ENCODE measurements at places on chromosomes 2 and 18.

- DNase-seq: no peak
Measured at GRCh38 chr2:233486778-233487552, 79.6 kb downstream of the USP40 start.

GRCh38 chr18:59735269-59735860, 38.1 kb upstream of the CCBE1 start:
- no peak for DNase-seq

DNA sequence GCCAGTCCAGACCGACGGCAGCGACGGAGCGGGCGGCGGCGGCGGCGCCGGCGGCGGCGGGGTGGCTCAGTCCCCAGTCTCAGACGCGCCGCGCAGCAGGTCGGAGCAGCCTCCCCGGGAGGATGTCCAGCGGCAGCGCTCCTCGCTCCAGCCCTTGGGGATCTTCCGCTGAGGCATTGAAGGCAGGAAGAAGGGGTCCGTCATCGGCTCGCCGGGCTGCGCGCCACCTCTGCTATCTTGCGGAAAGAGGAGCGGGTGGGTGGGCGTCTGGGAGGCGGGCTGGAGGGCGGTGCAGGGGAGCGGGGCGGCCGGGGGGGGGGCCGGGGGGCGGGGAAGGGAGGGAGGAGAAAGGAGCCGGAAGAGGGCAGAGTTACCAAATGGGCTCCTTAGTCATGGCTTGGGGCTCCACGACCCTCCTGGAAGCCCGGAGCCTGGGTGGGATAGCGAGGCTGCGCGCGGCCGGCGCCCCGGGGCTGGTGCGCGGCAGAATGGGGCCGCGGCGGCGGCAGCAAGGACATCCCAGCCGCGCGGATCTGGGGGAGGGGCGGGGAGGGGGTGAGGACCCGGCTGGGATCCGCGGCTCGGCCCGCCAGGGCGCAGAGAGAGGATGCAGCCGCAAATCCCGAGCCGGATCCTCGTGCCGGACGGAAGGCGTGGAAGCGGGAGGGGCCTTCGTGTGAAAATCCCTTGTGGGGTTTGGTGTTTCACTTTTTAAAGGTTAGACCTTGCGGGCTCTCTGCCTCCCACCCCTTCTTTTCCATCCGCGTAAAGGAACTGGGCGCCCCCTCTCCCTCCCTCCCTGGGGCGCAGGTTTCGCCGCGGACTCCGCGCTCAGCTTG, at the start of gene NETO1:
NETO1 (minus strand) TSS at position 242 of the 839 bp plus-strand sequence. CDS start 696 bp downstream, outside the sequence.
- no peak for DNase-seq

DNA sequence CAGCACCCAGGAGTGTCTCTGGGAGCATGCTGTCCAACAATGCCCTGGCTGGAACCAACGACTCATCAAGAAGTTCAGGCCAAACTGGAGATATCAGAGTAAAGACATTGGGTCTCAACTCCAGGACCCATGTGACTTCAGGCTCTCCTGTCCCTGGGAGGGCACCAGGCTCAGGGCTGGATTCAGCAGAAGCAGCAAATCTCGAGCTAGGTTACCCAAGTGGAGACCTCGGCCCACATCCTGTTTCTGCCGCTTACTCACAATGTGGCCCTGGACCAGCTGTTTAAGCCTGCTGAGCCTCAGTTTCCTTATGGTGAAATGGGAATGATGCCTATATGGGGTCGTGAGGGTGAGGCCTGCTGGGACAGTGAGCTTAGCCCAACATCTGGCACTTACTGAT, 9.3 kb upstream of the OTOF start:
- DNase-seq: no peak

GRCh38 chr2:233965032-233965603, 47.9 kb downstream of the TRPM8 start:
- no peak for DNase-seq

DNA sequence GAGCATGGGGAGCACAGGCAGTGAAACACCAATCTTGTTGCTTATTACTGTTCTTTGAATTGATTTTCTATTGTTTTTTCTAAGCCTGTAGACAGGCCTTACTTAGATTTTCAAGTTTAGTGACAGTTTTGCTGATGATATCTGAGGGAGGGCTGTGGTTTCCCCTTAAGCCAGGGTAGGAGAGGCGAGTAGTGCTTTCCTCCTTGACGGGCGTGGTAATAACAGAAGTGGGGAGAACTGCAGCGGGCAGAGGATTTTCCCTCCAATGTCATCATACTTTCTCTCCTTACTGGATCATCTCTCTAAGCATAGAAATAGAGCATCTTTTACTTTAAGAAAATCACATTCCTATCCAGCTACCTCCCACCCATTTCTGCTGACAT, 314.4 kb downstream of the ALK start:
- DNase-seq: no peak

DNA sequence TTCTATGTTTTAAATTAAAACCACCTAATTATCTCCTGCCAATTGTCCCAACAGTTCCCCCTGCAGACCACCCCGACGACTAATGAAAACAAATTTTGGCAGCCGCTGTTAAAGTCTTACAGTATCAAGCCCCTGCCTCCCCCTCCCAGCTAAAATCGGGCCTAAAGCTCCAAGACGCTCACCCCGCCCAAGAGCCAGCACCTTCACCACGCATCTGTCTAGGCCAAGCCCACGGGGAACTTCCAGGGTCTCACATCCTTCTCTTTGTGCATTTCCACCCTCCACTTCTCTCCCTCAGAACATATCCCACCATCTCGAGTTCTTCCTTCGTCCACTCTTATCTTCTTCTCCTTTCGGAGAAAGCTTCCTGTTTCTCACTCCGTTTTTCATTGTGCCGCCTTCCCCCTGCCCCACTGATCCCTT, 445 bp downstream of the PRPF40A start:
- no peak for DNase-seq

DNA sequence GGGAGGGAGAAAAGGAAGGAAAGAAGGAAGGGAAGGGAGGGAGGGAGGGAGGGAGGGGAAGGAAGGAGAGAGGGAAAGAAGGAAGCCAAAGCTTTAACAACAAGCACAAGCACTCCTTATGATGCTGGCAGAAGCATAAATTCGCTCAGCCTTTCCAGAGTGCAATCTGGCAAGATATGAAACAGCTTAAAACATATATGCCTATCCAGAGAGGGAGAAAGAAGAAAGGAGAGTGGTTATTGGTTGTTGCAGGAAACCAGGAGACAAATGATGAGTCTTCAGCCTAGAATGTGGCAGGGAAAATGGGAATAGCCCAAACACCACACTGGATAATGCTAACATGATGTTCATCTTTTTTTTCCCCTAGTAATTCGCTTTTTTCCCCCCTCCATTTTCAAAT, 64.0 kb downstream of the STPG4 start:
- no peak for DNase-seq

DNA sequence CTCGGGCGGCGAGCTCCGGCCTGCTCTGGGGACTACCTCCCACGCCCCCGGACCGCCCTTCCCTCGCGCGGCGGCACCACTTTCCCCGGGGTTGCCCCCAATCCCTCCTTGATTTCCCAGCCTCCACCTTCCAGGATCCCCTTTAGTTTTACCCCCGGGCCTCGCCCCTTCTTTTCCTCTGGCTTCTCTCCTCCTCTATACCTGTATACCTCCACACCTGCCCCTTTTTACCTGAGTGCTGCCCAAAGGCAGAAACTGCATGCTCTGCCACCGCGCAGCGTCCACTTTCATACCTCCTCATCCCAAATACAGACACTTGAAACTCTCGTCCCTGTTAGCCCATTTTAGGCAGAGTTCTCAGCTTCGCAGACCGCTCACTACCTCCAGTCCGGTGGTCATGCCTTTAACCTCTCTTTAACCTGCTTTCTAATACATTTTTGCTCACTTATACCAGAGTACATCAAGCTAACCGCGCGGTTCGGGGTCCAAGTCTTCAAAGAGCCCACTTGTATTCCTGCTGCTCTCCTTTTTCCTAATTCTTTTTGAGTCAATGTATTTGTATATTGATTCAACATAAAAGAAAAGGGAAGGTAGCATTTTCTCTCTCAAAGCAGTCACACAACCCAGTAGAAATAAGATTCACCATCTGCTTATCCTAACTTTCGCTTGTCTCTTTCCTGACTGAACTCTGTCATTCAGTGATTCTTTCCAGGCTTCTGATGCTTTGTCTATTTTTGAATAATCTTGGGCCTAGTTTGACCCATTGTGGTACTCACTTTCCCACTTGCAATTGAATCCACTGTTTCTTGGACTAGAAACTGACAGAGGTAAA, 901 bp downstream of the SPOPL start:
- no peak for DNase-seq

GRCh38 chr2:9703701-9704221, 73.0 kb upstream of the YWHAQ start:
- no peak for DNase-seq

DNA sequence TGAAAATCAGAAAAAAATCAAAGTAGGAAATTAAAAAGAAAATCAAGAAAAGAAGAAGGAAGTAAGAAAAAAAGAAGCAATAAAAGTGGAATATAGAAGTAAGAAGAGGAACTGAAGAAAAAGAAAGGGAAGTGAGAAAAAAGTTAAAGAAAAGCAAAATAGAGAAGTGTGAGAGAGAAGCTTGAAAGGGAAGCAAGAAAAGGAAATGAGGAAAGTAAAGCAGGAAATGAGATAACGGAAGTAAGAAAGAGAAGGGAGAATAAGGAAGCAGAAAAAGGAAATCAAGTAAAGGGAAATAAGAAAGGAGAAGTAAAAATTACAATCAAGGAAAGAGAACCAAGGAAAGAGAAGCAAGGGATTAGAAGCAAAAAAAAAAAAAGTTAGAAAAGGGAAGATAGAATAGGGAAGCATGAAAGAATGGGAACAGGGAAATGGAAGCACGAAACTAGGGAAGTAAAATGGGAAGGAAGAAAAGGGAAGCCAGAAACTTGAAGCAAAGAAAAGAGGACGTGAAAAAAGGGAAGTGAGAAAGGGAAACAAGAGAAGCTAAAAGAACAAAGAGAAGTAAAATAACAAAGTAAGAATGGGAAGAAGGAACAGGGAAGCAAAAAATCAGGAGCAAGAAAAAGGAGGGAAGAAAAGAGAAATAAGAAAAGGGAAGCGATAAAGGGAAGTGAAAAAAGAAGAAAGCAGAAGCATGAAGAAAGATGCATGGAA, 243.3 kb upstream of the NCKAP5 start:
- DNase-seq: no peak

DNA sequence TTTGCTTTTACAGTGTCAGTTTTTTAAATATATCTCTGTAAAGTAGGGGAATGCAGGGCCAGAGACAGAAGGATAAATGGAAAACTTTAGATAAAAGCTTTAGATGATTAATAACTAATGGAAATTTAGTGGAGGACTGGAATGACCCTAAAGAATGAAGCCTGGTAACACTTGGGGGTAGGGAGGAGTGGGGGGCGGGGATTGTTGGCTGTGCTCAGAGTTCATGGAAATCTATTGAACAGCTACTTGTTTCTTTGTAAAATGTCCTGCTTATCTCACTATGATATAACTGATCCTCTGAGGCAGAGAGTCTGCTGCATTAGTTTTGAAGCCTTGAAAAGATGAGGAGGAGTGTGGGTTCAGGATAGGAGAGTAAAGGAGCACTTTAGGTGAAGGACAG, 90.5 kb downstream of the TMEM185B start:
- DNase-seq: no peak

DNA sequence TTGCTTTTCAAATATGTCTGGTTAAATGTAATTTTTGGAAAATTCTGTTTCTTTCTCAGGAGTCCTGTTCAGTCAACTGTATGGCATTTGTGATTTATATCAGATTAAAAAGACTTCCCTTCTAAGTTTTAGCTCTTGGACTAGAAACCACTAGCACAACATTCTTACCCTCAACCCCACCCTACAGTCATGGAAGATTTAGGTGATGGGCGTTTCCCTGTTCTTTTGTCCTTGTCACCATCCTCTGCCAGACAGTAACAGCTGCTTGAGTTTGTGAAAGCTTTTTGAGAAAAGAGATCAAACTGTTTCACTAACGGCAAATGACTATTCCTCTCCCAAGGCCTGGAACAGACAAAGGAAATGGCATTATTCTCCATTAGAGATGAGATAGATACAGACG, 31.8 kb downstream of the SERPINB5 start:
- DNase-seq: no peak

DNA sequence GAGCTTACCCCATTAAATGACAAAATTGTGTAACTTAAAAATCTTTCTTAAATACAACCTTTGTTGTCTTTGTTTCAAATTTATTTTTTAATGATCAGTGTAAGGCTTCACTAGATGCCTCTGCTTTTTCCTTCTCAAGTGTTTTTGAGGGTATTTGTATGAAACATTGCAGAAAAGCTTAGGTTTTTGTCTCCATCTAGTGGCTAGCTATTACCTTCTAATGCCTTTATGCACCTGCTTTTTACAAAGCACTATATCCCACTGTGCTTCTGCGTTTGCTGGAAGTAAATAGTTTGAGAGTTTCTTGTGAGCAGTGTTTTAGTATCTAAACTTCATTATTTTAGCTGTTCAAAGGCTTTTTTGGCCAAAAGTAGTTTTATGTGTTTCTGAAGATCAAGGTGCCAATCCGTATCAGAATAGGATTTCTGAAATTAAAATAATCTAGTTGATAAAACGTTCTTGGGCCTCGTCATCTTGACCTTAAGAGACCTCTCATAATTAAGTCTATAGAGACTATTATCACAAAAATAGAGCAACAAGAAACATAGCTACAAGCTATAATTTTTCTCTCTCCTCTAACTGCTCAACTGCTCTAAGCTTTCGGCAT, 47.0 kb downstream of the IWS1 start:
- peak; percentile 16 for DNase-seq

DNA sequence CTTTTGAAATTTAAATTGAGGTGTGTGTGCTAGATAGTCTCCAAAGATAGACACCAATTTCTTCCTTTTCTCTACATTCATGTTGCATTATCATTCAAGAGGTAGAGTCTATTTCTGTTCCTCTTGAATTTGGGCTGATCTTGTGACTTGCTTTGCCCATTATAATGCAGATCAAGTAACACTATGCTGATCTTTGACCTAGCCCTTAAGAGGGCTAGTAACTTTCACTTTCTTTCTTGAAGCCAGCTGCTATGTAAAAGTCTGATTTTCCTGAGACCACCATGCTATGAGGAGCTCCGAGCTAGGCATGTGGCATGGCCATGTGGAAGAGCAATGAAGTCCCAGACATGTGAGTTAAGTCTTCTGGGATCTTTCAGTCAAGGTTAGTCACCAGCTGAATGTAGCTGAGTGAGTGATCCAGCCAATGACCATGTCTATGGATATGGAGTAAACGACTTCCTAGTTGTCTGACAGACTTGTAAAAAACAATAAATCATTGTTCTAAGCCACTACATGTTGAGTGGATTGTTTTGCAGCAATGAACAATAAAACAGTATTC, 189.4 kb upstream of the CWC22 start:
- DNase-seq: no peak

DNA sequence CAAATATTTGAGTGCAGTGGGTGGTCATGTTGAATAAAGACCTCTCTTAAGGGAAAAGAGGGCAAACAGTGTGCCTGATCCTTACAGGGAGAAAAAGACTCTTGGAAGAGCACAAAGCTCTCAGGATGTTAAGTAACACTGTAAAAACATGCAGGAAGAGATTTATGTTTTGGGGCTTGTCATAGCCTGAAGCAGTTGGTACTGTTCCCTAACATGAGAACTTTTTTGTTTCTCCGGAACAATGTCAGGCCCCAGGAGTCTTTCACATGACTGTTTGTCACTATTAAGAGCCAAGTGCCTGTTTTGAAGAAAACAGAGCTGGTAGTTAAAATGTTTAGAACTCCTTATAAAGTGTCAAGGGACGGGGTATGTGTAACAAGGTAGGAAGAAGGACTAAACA, 83.7 kb upstream of the B3GNT2 start:
- DNase-seq: no peak

GRCh38 chr2:210577263-210578071, 21.1 kb downstream of the CPS1 start:
- peak; percentile 12 for DNase-seq

GRCh38 chr2:64777841-64778240, 124.1 kb upstream of the SERTAD2 start:
- no peak for DNase-seq
